Sigmoid colon (tissue), 7 donors: ENCODE measurements at places on chromosomes 7 and 10.
A peak's percentile ranks its signal among the peaks of the same experiment; 100 is the strongest.

DNA sequence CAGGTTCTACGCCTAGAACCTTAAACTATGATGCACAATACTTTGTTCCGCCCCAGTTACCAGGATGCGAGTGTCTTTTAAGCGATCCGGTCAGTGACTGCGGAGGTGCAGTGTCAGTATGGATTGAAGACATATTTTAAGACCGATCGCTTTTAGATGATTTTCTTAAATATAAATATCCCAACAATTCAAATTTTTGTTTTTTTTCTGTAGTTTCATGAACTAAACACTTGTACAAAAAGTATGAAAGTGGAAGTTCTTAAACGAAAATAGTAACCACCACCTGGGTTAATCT, 835 bp downstream of the COMMD3 start:
- DNase-seq: no peak

DNA sequence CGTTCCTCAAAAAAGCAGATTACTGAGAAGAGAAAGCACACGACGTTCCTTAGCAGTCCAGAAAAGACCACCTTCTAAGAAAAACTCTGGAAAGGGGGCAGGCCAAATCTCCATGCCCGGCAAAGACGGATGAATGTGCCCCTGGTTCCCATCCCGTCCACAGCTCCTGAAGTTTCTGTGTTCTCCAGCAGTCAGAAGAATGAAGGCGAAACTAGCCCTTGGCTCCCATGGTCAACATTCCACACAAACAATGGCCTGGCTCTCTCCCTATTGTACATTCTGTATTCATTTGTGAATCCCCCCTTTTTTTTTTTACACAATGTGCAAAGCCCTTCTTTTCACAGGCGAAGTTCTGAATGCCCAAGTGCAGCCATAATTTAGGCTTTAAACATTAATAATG, 5.3 kb downstream of the CTBP2 start:
- peak; percentile 56 for DNase-seq

- no peak for DNase-seq
Observed at GRCh38 chr10:17684537-17684936, 40.6 kb downstream of the STAM start.

- DNase-seq: no peak
Observed at GRCh38 chr10:112954974-112955581, 5.0 kb downstream of the TCF7L2 start.

- DNase-seq: no peak
Observed at GRCh38 chr7:143467724-143468123, 9.9 kb upstream of the TAS2R41 start.

DNA sequence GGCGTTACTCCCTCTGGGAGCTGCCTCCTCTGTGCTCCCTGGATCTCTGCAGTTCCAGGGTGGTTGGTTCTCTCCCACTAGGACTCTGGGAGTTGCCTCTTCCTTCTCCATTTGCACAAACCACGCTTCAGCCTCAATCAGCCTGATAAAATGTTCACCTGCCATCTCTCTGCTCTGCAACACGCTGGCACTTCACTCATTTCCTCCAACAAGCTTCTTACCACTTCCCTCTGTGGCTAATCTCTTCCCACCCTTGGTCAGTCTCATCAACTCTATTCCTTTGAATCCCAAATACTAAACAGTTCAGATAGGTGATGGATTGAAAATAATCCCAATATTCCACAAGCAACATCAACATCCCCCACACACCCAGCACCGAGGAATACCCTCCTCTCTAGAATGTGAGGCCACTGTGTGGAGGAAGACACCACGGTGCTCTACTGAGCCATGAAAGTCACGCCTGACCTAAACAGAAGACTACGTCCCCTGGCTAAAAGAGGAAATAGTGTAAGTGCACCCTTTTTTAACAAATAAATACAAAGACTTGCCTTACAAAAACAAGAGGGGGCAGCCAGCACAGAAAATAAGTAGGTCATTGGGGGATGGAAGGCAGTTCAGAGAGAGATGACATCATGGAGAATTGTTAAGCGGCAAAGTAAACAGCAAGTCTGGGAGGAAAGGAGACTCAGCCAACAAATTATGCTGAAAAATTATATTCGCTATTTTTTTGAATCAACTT, 1.9 kb upstream of the FAM170B start:
- no peak for DNase-seq

DNA sequence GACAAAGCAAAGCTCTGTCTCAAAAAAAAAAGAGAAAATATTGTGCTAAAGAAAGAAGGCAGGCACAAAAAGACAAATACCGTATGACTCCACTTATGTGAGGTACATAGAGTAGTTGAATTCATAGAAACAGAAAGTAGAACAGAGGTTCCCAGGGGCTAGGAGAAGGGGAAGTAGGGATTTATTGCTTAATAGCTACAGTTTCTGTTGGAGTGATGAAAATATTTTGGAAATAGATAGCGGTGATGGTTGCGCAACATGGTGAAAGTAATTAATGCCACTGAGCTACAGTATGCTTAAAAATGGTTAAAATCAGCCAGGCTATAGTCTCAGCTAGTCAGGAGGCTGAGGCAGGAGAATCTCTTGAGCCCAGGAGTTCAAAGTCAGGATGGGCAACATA, 18.5 kb upstream of the NPFFR1 start:
- no peak for DNase-seq

DNA sequence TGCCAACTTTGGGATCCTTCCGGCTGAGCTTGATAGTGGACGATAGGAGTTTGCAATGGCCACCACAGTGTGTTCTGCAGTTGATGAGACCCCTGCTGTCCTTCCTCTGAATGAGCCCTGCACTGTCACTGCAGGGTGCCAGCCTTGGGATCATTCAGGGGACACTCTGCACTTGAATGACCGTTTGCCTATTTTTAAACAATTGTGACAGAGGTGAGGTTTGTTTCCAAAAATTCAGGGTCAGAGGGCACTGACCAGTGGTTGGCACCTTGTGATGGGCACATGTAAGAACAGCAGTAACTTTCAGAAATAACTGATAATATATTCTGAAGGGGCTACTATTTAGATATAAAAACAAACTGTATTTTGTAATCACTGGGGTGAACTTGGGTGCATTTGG, 48.5 kb upstream of the ADARB2 start:
- no peak for DNase-seq

DNA sequence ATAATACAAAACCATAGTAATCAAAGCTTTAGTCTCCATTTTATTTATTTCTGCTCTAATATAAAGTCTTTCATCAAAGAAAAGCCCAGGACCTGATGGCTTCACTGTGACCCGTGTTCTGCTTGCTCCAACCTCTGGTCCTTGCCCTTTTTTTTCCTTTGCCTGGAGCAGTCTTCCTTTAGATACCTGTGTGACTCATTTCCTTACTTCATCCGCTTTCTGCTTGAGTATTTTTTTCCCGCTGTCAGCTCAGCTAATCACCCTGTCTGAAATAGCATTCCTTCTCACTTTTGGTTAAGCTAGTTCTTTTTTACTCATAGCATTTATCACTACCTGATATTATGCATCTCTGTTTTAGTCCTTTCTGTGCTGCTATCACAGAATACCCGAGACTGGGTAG, 194.8 kb downstream of the ABCA13 start:
- DNase-seq: no peak

GRCh38 chr10:62266611-62267010, 2.0 kb downstream of the RTKN2 start:
- no peak for DNase-seq

DNA sequence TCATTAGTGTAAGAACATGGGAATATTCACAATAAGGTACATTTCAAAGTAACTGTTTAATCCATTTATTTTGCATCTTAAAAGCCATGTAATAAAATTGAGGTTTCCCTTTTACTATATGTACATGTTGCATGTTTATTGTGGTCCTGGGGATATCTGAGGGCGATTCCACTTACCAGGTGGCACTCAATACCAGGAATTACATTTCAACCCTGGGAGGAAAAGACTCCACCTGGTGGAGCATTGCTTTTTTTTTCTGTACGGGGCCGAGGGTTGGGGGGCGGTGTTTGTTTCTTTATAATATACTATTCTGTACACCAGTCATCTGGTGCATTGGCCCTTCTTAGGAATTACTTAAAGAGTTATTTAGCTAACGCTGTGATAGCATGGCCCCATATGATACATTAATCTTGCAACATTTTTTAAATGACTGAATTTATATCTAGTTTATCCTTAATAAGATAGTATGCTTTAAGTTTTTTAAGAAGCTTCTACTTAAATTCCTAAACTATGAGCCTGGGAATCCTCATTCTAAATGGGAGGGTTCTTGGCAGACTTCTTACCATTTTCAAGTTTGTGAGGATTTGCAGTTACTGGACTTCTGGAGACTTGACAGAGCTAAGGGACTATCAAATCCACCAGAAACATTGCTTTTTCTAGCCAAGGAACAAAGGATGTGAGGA, 7.2 kb upstream of the HGF start:
- DNase-seq: no peak

DNA sequence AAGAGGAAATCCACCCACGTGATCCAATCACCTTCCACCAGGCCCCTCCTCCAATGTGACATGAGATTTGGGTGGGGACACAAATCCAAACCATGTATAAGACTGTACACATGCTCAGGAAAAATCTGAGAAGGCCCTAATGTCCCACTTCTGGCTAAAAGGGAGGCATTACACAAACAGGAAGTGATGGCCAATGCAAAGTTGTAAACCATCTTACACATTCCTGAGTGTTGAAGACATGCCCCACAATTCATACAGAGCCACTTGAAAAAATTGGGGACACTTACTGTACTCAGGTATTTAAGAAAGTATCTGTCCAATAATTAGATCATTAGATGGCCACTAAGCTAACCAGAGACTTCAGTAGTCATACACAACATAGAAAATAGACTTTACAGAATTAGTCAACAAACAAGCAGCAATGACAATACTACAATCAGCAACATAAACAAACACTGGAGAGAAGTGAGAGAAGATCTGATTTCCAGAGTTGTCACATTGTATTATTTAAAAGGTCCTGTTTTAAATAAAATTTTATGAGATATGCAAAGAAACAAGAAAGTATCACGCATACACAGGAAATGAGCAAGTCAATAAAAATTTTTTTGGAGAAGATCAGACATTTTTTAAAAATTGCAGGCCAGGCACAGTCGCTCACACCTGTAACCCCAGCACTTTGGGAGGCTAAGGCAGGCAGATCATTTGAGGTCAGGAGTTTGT, 143.3 kb downstream of the DGKI start:
- no peak for DNase-seq

DNA sequence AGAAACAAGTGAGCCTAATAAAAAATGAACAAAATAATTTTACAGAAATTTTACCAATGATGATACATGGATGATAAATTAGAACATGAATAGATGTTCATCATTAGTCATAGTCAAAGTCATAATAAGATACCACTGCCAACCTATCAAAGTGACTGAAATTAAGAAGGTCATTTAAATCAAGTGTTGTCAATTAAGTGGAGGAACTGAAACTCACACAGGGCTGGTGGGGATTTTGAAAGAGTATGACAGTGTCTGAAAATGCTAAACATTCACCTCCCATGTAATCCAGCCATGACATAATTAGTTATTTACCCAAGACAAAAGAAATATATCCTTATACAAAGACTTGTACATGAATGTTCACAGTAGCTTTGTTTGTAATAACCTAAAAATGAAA, 57.1 kb upstream of the DYNC1I1 start:
- DNase-seq: no peak

DNA sequence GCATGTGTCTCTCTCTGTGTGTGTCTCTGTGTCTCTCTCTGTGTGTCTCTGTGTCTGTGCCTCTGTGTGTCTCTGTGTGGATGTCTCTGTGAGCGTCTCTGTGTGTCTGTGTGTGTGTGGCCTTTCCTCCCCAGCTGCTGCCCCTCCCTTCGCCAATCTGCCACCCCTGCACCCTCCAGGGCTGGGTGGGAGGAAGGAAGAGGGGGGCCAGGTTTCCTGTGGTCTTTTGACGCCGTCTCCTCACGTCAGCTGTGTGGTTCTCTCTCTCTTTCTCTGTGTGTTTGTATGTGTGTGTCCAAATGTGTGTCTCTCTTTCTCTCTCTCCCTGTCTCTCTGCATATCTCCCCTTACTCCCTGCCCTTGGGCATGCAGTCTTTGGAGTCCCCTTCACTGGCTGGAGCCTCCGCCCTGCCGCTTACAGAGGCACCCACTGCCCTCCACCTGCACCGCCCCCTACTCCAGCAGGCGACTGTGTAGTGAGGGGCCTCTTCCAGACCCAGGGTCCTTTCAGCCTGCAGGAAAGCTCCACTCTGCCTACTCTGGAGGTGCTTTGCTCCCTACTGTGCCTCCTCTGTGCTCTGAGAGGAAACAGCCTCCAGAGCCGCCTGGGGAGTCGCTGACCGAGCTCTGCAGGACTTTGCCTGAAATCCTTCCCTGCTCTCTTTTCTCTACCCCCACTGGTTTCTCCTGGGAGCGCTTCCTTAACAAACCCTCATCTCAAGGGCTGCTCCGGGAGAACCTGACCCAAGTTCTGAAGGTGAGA, 44.2 kb upstream of the C10orf71 start:
- DNase-seq: no peak

DNA sequence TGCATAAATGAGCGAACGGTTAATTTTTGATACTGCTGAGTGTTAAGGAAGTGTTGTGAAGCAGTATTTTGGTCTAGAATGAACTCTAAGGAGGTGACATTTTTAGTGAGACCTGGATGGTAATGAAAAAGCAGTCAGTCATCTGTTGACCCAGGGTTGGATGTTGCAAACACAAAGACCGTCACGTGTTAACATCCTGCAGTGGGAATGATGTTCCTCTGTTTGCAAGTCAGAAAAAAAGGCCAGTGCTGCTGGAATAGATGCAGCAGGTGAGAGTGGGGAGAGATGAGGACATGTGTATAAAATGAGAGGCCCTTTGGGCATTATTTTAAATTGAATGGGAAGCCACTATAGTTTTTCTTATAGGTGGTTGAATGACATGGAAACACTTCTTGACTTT, 39.3 kb downstream of the INSYN2A start:
- DNase-seq: no peak

DNA sequence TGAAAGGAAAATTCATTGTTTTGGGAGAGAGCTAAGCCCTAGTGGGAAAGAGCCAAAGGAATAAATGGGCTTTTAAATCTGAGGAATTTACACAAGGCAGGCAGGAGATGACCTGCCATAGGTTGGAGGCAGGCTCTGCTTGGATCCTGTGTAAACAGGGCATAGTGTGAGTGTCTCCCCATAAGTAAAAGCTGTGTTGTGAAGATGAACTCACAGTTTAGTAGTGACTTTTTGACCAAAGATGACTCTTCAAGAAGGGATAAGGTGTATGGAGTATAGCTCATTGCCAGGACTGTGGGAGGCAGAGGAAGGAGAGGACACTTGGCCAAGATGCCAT, 63.2 kb downstream of the KAT6B start:
- DNase-seq: no peak

- DNase-seq: no peak
Observed at GRCh38 chr7:133230591-133231194, 22.2 kb upstream of the EXOC4 start.

DNA sequence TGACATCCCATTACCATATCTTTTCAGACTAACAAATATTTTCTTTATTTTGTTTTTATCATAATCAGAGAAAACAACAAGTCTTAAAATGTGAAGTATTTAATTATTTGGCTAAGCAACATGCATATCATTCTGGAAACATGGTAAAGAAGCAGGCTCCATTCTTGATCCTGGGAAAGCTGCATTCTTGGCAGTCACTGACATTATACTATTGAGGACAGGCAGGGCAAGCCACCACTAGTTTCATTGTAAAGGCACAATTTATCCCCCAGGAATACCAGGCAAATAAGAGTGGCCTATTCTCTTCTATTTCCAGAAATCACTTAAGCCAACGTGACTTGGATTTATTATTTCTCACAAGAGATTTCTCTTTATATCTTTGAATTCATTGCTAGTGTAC, 153.8 kb upstream of the AKR1E2 start:
- no peak for DNase-seq

GRCh38 chr7:47782792-47783191, 165.5 kb downstream of the PKD1L1 start:
- no peak for DNase-seq
